ENCODE measurements at places on chromosomes 6 and 20.

GRCh38 chr6:56025795-56026194, 150.4 kb upstream of the BMP5 start:
- DNase-seq: no peak

GRCh38 chr6:107108201-107108890, 7.0 kb downstream of the BEND3 start:
- DNase-seq: no peak

- DNase-seq: no peak
Observed at GRCh38 chr6:99885051-99885450, 109.0 kb downstream of the MCHR2 start.

- DNase-seq: no peak
Observed at GRCh38 chr20:56249244-56249955, 868 bp downstream of the MC3R start.

DNA sequence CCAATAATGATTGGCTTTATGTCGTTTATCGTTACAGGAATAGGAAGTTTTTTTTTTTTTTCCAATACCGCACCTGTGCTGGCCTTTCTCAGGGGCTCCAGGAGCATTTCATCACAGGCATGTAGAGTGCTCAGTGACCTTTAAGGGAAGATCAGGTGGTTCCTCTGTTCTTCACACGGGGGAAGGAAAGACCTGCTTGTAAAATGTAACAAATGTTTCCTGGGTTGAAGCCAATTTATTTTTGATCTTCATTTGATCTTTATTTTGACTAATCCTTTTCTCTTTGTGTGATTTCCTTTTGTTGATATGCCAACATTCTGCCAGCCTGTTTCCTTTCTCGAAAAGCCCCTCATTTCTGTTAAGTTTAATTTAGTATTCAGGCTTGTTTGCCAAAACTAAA, 61.9 kb upstream of the HBS1L start:
- DNase-seq: no peak

- no peak for DNase-seq
Observed at GRCh38 chr20:62287759-62288534, 14.8 kb upstream of the ADRM1 start.

DNA sequence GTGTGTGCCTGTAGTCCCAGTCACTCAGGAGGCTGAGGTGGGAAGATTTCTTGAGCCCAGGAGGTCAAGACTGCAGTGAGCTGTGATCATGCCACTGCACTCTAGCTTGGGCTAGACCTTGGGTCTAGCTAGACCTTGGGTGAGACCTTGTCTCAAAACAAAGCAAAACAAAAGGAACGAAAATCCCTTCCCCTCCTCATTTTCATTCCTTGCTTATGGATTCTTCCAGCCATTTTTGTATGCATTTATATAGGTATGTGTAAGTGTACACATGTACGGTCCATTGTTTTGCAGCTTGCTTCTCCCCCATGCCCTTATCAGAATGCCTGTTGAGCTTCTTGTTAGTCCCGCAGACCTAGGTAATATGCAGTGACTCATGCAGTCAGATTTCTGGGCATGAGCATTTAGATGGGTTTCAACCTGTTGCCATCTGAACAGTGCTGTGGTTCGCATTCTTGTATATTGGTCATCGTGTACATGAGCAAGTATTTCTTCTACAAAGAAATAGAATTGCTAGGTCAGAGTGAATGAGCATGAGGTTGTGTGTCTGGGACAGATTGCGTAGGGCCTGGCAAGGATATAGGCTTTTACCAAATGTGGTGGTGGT, 73.2 kb downstream of the ATRN start:
- no peak for DNase-seq

DNA sequence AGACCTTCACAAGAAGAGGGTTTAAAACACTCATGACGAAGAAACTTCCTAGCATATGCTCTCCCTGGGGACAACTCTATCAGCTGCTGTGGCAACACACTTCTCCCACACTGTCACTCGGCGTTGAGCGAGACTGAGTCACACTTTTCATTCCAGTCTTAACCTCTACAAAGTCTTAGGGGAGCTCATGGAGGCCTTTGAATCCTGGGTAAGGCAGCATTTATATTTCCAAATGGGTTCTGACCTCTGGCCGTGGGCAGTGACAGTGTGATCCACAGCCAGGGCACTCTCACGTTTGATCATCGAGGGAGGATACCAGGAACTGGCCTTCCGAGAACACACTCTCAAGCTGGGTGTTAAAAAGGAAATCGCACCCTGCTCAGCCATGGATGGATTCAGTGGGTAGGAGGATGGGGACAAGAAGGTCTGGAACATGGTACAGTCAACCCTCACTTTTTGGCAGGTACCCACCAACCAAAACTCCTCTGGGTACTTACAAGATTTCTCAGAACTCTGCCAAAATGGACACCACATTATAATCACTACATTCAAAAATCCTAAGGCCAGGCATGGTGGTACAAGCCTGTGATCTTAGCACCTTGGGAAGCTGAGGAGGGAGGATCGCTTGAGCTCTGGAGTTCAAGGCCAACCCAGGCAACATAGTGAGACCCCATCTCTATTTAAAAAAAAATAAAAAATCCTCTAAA, 19.6 kb downstream of the RRBP1 start:
- no peak for DNase-seq

- no peak for DNase-seq
Observed at GRCh38 chr6:22155551-22155950, 141.3 kb downstream of the PRL start.

GRCh38 chr6:147053311-147053921, 150.8 kb upstream of the STXBP5 start:
- no peak for DNase-seq

DNA sequence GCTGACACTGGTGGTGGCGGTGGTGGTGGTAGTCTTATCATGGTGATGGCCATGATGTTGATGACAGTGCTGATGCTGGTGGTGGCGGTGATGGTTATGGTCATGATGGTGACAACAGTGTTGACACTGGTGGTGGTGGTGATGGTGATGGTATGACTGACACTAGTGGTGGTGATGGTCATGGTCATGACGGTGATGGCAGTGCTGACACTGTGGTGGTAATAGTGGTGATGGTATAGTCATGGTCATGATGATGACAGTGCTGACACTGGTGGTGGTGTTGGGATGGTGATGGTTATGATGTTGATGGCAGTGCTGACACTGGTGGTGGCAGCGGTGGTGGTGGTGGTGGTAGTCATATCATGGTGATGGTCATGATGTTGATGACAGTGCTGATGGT, 205.7 kb downstream of the CDH4 start:
- DNase-seq: no peak

DNA sequence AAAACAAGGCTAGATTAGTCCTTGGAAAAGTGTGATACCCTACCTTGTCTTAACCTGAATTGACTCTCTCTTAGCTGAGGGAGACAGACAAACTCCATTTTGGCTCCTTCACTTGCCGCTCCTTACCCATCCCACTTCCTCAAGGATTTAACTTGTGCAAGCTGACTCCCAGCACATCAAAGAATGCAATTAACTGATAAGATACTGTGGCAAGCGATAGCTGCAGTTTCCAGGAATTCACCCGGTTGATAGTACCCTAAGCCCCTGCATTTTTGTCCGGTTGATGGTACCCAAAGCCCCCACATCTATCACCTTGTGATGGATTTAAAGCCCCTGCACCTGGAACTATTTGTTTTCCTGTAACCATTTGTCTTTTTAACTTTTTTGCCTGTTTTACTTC, 1.9 kb upstream of the SERINC3 start:
- no peak for DNase-seq

GRCh38 chr6:163702736-163703135, 288.2 kb downstream of the QKI start:
- DNase-seq: no peak

GRCh38 chr20:37991908-37992307, 41.3 kb downstream of the TTI1 start:
- no peak for DNase-seq

DNA sequence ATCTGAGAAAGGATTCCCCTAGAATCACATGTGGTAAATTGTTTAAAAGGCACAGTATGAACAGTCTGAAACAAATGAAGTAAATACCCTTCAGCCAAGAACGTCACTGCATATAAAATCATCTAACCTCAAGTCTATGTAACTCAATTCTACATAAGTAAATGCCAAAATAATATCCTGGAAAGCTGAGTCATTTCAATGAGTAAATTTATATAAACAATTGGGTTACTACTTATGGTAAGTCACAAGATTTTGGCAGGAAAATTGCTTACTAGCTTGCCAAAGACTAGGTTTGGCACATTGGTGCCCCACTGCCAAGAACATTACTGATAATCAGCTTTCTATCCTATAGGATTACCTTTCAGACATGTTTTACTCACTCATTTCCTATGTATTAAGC, 8.4 kb downstream of the GMDS start:
- no peak for DNase-seq

GRCh38 chr6:160202411-160202810, 56.2 kb downstream of the SLC22A2 start:
- no peak for DNase-seq

DNA sequence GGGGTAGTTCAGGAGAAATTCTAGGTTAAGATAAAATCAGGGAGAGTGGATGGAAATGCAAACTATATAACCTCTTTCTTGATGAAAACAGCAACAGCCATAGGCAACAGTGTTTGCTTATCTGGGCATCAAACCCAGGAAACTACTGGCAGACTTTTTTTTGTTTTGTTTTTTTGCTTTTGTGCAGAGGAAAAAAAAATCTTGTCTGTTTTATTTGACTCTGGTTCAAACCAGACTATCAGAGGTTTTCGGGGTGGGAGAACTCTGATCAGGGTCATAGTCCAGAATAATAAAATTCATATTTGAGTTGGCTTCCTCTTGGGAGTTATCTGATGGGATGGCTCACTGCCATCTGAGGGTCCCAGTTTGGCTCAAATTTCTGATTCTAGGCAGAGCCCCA, 88.8 kb upstream of the ZNFX1 start:
- DNase-seq: no peak

DNA sequence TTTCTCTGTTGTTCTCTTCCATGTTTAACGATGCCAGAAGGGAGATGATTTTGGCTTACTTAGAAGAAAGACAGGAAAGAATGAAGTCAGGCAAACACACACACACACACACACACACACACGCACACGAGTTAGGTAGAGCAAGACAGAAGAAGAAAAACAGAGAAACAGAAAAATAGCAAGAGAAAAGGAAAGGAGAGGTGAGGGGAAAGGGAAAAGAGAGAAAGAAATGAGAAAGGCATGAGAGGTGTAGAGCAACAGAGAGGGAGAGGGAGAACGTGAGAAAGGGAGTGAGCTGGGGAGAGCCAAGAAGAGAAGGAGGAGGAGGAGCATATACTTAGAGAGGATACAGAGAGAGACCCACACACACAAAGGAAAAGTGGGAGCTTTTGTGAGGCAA, 385.3 kb downstream of the DOK5 start:
- DNase-seq: no peak

- DNase-seq: no peak
Observed at GRCh38 chr6:9412951-9413559, 977.7 kb upstream of the SLC35B3 start.

- DNase-seq: no peak
Observed at GRCh38 chr20:63568170-63568981, 5.7 kb downstream of the HELZ2 start.

GRCh38 chr6:31446481-31446880, 43.1 kb downstream of the MICA start:
- no peak for DNase-seq

- DNase-seq: no peak
Observed at GRCh38 chr6:148426317-148426977, 83.8 kb downstream of the SASH1 start.

DNA sequence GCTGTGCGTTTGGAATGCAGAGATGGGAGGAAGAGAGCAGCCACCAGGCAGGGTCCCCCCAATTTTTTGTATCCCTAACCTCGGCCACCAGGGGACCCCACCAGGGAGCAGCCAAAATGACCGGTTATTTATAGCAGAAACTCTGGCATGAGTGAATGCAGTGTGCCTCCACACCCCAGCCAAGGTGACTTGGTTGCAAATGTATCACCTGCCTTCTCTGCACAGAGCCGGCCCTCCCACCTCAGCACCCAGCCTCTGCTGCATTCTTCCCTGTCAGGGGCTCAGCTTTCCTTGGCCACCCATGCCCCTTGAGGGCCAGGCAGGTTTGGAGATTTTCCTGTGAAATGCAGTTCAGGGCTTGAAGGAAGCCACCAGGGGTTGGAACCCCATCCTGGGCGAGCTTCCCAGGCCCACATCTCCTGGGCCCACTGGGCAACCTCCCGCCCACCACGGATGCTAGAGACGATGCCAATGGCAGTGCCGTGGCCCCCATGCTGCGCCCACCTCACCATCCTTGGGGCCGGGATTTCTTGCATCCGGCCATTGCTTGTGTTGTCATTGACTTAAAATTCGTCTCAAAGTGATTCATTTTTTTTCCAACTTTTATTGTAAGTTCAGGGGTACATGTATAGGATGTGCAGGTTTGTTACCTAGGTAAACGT, 291.6 kb downstream of the TAF4 start:
- DNase-seq: no peak

DNA sequence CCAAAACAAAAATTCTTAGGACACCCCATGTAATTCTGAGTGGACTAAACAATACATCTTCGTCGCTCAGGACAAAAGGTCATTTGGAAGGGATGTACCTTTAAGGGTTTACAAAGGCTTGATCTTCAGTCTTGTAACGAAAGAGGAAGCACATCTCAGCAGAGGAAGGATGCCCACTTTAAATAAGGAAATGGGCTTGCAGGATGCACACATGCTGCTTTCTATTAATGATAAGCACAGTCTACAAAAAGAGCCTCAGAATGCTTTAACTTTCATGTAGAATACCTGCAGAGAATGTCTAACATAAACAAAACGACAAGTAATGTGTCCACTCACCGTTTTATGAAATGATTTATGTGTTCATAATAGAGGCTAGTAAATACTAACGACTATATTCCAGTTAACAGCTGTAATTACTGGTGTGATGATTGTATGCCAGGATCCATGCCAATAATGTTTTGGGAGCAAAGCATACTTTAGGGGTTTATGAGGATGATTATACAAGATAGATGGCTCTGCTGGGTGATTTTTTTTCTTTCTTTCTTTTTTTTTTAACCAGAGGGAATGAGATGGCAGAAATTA, 216.9 kb downstream of the GMDS start:
- no peak for DNase-seq

DNA sequence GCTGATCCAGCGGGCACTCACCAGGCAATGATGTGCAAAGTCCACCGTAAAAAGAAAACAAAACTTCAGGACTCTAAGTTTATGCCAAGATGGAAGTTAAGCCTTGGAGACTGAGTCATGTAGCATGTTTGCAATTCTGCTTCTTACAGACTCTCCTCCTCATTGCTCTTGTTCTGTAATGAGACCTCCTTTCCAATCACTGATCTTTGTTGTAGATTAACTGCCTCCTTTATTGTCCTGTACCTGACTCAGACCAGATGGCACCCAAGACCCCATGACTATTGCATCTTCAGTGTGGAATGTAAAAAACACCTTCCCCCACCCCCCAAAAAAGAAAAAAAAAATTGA, 11.2 kb downstream of the NEU1 start:
- DNase-seq: no peak

DNA sequence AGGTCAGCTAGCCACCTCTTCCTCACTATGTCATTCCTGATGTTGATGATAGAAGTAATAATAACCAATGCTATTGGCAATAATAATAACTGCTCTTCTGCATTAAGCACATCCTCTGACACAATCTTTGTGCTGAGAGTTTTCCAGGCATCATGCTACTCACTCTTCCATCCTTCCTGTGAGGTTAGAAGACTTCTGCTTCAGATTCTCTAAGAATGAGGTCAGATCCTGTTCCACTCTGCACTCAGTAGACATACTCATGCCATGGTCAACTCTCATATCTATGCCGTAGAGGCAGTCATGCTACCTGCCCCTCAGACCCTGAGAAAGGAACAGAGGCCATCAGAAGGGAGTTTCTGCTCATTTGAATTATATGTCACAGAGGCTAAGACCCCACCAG, 98.1 kb upstream of the TOP1 start:
- no peak for DNase-seq

Data from stimulated activated CD4-positive, alpha-beta T cell treated with anti-CD3 and anti-CD28 coated beads, TNF-alpha, amount 100 ng/mL, for 1 hour (primary cell).